ENCODE measurements at places on chromosomes 4 and X.

DNA sequence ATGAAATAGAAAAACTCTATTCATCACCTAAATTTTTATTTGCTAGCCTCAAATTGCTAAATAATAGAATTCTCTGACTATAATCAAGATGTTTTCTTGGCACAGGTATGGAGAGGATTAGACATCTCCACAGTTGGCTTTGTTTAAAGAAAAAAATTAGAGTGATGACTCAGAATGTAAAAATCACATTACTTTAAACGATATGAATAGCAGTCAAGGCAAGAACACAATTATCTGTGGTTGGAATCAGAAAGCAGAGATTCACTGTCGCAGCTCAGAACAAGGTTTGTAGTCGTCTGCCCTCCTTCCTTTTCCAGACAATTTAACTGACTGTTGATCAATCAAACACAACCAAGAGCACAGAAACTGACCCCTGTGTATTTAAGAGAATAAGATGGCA lies 32.2 kb upstream of the CCKAR start:
- DNase-seq = no peak

GRCh38 chr4:108053251-108053711 lies 63.6 kb downstream of the HADH start:
- no peak for DNase-seq

- DNase-seq = no peak
Observed at GRCh38 chr4:127967141-127967775, 2.1 kb downstream of the ABHD18 start.

GRCh38 chr4:152674359-152674758 lies 5.4 kb downstream of the TMEM154 start:
- no peak for DNase-seq

GRCh38 chr4:176099314-176099713 lies 33.7 kb downstream of the WDR17 start:
- DNase-seq = no peak

DNA sequence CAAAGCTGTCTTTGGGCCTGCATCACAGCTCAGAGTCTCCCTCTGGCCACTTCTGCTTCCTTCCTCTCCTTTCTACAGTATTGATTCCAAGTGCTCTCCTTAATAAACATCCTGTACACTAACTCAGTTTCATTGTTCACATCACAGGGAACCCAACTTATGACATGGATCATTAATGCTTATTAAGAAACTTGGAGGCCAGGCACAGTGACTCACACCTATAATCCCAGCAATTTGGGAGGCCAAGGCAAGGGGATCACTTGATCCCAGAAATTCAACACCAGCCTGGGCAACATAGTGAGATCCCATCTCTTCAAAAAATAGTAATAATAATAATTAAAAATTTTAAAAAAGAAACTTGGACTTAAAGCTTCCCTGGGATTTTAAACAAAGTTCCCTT lies 89.2 kb upstream of the EFHC2 start:
- DNase-seq = no peak

DNA sequence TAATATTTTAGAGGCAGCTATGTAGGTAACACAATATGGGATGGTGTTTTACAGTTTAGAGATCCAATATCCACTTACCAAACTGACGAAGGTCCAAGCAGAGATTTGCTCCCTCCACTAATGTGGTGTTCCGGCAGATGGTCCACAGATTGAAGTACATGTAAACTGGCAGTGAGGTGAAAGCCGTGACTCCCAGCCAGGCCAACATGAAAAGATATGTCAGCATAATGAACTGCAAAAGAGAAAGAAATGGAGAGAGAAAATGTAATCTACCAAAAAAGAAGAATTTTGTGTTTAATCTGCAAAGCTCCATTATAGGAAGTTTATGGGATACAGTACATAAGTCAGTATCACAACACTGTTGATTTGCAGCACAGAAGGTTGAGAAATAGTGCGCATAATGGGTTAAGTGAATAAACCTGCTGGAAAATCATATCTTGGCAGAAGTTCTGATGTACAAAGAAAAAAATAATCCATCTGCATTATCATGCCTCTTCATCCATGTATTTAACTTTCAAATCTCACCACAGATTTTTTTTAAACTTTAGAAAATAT lies 160.2 kb downstream of the GPM6A start:
- DNase-seq = no peak

GRCh38 chr4:100880011-100880410 lies 362.2 kb upstream of the EMCN start:
- no peak for DNase-seq

GRCh38 chr4:67546971-67547370 lies 1.7 kb upstream of the CENPC start:
- DNase-seq = no peak

- no peak for DNase-seq
Observed at GRCh38 chr4:18106620-18107019, 85.1 kb upstream of the LCORL start.

- no peak for DNase-seq
Observed at GRCh38 chrX:11757397-11757718, 679 bp upstream of the MSL3 start.

- DNase-seq = no peak
Observed at GRCh38 chrX:21926527-21927278, 13.8 kb upstream of the SMS start.

GRCh38 chr4:112296949-112297880 lies at the start of gene ALPK1:
Gene ALPK1, plus strand, starts transcription at chr4:112297369.
- no peak for DNase-seq

- DNase-seq = no peak
Observed at GRCh38 chr4:10082459-10083272, 33.9 kb downstream of the WDR1 start.

GRCh38 chrX:109830157-109830703 lies 97.2 kb upstream of the ACSL4 start:
- no peak for DNase-seq

DNA sequence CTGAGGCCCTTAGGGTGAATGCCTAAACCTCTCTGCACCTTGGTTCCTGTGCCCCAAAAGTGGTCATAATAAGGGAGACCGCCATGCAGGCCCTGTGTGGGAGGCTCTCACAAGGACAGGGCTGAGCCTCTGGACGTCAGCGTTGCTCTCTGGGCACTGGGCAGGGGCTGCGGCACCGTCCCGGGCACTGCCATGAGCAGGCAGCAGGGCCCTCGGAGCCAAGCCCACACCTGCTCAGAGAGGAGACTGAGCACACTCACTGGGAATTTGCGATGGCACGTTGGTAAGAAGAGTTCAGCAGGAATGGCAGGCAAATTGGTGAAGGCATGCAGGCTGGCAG lies 123.4 kb downstream of the HMX1 start:
- DNase-seq = no peak

DNA sequence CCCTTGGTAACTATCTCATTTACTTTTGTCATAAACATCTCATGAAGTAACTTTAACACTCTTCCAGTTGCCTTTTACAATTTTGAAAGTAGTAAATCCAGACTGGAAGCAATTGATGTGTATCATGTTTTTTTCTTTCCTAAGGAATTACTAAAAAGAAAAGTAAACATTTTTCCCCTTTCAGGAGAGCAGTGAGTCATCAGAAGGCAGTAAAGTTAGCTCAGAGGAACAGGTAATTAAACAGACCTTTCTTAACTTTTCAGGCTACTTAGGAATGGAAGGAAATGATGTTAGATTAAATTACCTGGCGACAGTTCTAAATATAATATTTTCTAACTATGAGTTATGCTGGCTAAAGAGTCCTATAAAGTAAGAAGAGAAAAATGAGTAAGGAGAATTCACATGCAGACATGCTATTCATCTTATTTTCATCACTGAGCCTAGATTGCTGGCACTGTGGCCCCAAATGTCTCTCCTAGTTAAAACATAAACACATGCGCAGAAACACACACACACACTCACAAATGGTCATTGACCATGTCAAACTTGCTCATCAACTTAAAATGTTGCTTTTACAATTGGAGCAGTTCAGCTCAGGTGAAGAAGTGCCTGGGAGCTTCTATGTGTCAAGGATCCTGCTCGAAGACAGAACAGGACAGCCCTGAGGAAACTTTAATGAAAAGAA lies 9.3 kb downstream of the DMP1 start:
- DNase-seq = no peak

GRCh38 chr4:137533855-137534254 lies 1.6 kb upstream of the PCDH18 start:
- DNase-seq = no peak

DNA sequence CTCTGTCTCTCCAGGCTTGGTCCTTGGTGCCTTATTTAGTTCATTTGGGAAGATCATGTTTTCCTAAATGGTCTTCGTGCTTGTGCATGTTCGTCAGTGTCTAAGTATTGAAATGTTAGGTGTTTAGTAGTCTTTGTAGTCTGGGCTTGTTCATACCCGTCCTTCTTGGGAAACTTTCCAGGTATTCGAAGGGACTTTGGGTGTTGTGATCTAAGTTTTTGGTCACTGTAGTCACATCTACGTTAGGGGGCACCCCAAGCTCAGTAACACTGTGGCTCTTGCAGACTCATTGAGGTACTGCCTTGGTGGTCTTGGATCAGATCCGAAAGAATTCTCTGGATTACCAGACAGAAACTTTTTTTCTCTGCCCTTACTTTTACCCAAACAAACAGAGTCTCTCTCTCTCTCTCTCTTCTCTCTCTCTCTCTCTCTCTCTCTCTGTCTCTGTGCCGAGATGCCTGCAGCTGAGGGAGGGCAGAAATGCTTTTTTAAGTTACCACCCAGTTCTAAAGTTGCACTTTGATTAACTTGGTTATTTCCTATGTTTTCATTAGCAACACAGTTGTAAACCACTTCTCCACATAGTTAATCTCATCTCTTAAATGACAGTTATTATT lies 67.6 kb upstream of the SLC7A3 start:
- DNase-seq = peak; percentile 49

GRCh38 chr4:156146571-156146970 lies 192.9 kb upstream of the CTSO start:
- no peak for DNase-seq

DNA sequence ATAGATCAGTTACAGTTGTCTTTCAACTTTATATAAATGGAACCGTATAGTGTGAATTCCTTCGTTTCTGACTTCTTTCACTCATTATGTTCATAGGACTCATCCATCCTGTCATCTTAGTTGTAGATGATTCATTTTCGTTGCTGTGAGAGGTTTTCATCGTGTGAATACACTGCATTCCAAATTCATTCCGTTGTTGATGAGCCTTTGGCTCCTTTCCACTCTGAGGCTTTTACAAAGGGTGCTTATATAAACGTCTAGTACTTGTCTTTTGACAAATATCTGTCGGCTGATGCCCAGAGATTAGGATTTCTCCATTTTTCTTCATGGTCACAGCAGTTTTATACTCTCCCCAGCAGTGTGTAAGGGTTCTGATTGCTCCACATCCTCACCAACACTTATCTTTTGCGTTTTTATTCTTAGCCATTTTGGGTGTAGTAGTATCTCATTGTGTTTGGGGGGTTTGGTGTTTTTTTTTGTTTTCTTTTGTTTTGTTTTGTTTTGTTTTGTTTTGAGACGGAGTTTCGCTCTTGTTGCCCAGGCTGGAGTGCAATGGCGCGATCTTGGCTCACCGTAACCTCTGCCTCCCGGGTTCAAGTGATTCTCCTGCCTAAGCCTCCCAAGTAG lies 48.6 kb downstream of the LRP2BP start:
- no peak for DNase-seq

- DNase-seq = no peak
Observed at GRCh38 chr4:152436384-152436783, 99.5 kb downstream of the FBXW7 start.

DNA sequence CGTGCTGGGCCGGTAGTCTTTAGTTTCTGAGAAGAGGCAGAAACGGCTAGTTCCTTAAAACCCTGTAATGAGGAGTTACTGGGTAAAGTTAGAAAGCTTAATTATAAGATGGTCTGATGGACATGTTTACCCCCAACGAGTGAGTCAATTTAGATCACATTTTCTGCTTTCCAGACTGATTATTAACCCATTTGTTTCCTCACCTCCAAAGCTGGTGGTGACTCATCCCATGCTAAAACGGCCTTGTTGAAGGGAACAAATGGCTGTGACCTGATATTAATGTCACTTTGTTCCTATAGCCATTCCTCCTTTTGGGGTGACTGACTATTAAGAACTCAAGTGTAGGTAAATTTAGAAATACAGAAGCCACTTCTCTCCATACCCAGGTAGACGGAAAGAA lies 232.0 kb downstream of the KCNIP4 start:
- no peak for DNase-seq

GRCh38 chrX:43861750-43862149 lies 20.5 kb downstream of the MAOB start:
- DNase-seq = no peak

GRCh38 chr4:82099928-82100579 lies 273.7 kb downstream of the HNRNPD start:
- DNase-seq = no peak

- DNase-seq = no peak
Observed at GRCh38 chr4:94669672-94670664, 87.8 kb upstream of the BMPR1B start.

GRCh38 chrX:153739754-153740486 lies 15.3 kb downstream of the ABCD1 start:
- peak; percentile 40 for DNase-seq

GRCh38 chr4:86939729-86940575 lies 5.1 kb downstream of the AFF1 start:
- no peak for DNase-seq

DNA sequence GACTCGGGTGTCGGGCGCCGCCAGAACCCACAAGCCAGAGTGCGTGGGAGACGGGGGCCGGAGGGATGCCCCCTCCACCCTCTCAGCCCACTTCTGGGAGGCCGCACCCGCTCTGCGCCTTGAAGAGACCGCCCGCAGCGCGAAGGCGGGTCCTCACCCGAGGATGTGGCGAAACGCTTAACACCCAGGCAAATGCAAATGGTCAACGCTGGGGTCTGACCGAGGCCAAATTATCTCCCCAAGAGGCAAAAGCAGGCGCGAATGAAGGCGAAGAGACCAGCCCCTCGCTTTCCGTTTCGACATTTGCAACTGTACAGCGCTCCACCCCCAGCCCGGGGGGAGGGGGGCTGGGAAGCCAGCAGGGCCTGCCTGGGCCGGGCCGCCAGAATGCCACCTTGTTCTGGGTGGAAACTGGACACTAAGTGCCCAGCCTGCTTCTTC lies 137.7 kb upstream of the ZIC3 start:
- no peak for DNase-seq

DNA sequence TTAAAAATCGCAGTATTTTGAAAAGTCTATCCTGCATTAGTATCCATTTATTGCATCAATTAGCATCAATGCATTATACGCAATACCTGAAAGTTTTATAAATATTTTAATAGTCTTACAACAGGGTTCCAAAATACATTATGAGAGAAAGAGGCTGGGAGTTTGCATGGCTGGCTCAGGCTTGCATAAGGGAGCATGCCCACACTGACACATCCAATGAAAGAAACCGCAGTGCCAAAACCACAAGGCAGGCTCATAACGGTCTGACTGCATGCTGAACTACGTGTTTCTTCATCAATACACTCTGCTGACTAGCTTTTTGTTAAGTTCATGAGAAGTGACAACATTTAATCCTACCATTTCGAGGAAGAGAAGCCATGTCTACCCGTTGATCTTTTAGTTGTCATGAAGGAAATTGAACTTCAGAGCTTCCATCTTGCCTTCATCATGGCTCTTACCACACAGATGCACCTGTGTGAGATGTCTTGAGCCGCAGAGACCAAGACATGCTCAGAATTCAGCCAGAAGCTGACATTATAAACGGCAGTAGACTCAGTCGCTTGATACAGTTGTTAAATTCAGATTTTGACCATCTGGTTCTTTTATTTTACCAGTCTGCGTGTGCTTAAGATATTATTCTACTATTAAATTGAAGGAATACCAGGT lies 168.8 kb upstream of the FRG1 start:
- no peak for DNase-seq

- DNase-seq = peak; percentile 62
Observed at GRCh38 chr4:145619639-145619996, 433 bp downstream of the MMAA start.

GRCh38 chr4:124321364-124321763 lies 391.2 kb downstream of the ANKRD50 start:
- DNase-seq = no peak

- DNase-seq = no peak
Observed at GRCh38 chrX:110175146-110175545, 142.7 kb downstream of the AMMECR1 start.

All from ureter (tissue), 1 donor.